ENCODE measurements at places on chromosomes 2 and 18.

DNA sequence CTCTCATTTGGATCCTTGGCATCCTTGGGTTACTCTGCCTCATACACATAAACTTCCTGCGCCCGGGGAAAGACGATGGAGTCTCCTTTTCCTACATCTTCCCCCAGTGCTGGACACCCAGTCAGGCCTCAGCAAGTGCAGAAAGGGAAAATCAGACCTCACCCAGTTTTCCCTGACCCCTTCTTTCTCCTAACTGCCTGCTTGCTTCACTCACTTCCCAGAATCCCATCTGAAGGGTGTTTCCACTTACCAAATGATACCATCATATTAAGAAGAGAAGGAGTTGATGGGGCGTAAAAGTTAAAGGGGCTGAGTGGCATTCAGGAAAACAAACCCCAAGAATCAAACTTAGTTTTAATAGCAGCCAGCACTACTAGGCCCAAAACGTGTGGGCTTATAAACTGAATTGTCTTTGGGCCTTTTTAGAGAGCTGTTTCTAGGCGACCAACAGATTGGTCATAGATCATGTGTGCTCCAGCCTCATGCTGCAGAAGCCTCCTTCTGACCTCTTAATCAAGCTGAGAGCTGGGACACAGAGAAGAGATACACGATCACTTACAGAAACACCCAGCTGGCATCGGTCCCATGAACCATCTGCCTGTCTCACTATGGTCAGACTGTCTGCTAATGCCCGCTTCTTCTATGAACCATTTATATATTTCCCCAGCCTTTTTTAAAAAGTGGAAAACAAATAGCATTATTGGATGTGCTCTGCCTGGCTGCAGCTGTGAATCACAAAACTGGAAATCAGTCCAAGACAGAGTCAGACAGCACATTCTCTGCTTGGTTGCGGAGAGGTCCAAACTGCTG lies 165.7 kb upstream of the SLC14A2 start:
- no peak for DNase-seq

- peak; percentile 26 for DNase-seq
Observed at GRCh38 chr2:45008296-45009129, 739 bp downstream of the SIX2 start.

DNA sequence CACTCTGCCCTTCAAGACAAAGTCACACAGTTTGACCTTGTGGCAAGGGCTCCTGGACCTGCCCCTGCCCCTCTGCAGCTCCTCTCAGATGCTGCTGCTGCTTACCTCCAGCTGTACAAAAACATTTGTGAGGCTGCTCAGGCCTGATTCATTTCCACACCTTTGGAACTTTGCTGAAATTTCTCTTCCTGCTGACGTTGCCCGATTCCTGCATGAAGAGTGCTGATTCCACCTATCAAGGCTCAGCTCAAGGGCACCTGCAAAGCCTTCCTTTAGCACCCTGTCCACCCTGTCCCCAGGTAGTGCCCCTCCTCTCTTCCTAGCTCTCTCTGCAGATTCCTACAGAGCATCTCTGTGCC lies 738.3 kb upstream of the HS6ST1 start:
- DNase-seq, result no peak

DNA sequence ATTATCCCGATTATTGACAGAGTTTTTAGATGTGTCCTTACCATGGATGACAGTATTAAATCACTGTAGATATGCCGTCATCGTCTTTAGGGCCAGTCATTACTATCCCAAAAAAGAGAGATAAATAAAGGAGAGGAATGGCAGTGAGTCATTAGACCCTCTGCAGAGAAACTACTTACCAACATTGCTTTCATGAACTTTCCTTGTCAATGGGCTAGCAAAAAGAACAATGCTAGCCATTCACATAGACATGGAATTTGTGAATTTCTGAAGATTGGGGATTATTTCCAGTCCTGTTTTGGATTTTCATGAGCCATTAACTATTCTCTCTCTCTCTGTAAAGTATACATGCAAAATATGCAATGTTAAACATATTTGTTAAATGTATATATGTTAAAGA lies 319.4 kb upstream of the FANCL start:
- DNase-seq, result no peak

- no peak for DNase-seq
Observed at GRCh38 chr18:43682196-43682595, 404.9 kb upstream of the SYT4 start.

- no peak for DNase-seq
Observed at GRCh38 chr18:7139409-7139808, 21.8 kb upstream of the LAMA1 start.

DNA sequence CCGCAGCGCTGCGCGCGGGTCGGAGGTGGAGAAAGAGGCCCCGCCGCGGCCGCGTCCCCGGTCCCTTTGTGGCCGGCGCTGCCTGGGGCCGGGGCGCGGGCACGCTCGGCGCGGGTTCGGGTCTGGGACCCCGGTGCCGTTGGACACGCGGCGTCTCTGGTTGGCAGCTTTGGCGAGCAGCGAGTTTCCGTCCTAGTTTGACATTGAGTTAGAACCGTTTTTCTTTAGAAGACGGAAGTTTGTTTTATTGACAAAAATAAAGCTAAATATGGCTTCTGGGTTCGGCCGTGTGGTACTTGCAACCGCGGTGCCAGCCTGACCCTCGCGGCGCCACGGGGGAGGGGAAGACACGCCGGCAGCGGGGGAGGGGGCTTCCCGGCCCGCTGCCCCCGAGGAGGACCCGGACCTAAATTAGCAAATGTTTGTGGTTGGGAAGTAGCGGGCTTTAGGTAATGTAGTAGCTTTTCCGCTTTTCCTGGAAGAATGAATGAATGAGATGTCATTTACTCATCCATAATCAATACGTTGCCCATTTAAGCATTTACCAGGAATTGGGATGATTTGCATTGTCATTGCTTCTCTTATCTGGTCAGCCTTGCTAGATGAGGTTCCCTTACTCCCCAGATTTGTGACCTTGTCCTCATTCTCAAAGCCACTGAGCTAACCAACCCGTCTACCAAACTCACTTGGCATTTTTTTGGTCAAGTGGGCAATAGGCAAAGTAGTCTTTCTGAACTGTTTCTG lies 530 bp downstream of the GALNT1 start:
- peak; percentile 25 for DNase-seq

DNA sequence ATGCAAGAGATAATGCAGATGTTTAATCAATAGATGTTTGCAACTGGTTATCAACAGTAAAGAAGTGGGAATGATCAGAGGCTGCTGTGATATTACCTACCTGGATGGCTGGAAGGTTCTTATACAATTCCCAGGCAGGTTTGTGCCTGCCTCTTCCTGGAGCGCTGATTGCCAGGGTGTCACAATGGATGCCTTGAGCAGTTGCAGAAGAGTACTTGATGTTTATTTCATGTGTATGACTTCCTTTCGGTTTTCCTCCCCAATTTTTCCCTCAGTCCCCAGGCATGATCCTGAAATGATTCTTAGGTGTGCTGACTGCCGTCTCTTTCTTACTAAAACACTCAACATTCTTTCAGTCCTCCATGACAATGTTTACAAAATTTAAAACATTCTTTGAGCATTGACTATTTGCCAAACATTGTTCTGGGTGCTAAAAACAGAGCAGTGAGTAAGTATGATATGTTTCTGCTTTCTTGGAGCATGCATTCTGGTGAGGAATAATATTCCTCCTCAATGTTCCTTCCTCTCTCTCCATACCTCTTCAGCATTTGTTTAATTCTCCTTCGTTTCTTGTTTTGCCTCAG lies 416.6 kb upstream of the TRIB2 start:
- peak; percentile 28 for DNase-seq

DNA sequence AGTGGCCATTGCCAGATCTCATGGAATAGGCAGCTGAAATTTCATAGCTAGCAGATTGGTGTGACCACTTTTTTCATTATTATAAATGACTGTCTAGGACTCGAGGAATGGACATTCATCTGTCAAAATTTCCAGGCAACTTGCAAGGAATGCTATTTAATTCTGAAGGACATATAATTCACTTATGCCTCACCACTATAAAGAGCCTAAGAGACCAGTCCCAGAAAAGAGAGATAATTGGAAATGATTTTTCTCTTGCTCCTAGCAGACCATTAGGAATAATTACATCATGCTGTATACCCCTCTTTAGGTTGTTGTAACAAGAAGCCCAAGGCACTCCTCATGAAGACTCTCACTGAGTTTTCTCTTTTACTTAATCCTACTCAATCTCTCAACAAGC lies 557.4 kb upstream of the RAB6C start:
- DNase-seq, result no peak

- no peak for DNase-seq
Observed at GRCh38 chr2:218865999-218866398, 6.4 kb downstream of the WNT6 start.

GRCh38 chr2:241302759-241303651 lies 12.5 kb downstream of the HDLBP start:
- no peak for DNase-seq
